ENCODE measurements at places on chromosomes 1 and 21.

DNA sequence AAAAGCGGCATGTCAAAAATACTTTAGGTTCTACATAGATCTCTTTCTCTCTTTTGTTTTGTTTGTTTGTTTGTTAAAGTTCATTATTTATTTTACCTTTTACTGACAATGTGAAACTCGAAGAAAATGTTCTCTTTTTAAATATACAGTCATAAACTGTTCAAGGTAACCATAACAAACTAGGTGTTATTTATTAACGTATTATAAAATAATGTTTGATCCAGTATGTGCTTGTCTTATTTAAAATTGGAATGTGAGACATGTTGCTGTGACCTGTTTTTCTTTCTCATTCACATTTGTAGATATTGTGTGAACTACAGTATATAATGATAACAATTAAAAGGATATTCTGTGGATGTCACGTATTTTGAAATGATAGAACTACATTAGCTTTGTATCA is 5.9 kb upstream of the LEPR start:
- no peak for DNase-seq

- DNase-seq: no peak
These were observed 39.5 kb downstream of the TMEM200B start for GRCh38 chr1:29084196-29084521.

DNA sequence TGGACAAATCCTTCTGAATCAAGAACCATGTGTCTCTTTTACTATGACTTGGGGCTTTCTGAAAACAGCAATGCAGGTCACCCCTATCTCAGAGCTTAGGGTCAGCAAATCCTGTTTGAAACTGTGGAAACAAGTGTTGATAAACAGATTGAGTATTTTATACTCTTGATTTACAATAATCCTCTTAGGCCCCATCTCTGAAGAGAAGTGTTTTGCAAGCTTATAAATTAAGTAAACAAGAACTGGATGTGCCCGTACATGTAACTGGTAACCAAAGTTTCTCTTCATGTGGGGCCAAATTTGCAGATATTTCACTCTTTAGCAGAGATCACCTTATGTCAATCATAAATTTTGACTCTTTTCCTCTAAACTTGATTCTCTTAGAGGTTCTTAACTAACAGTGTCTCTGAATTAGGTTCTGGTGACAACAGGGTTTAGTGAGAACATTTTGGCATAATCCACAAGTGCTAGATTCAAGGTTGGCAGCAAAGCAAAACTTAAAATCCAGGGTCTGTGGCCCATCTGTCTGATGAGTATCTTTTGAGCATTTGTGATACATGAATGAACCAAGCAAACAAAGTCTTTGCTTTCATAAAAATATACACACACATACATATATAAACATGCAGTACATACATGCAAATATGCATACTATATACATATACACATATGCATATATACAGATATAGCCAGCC is 183.0 kb upstream of the HOOK1 start:
- no peak for DNase-seq

GRCh38 chr1:167674156-167674555 is 44.1 kb downstream of the RCSD1 start:
- no peak for DNase-seq

DNA sequence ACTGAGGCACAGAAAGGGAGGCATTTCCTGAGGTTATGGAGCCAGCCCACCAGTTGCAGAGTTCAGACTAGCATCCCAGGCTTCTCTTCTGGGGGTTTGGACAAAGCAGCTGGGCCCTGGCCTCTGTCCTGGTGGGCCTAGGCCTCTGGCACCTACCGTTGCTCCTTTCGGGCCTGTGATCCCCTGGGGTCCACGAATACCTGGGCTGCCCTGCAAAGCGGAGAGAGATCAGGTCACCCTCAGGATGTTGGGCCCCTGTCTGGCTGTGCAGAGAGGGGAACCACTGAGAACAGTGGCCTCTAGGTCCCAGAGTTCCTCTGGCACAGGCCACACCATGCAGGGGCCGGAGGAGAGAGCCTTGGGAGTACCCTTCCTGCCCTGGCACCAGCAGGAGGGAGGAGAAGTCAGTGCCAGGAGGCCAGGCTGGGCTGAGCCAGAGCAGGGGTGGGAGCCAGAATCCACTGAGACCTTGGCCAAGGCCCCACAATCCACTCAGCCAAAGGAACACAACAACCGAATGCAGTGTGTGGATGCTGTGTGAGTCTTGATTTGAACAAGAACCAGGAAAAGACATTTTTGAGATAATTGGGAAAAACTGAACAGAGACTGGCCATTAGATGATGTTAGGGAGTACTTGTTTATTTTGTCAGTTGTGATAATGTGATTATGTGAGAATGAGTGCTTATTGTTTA is 8.9 kb downstream of the COL9A2 start:
- no peak for DNase-seq

- DNase-seq: no peak
These were observed 798 bp downstream of the ZBED6 start for GRCh38 chr1:203796236-203796605.

DNA sequence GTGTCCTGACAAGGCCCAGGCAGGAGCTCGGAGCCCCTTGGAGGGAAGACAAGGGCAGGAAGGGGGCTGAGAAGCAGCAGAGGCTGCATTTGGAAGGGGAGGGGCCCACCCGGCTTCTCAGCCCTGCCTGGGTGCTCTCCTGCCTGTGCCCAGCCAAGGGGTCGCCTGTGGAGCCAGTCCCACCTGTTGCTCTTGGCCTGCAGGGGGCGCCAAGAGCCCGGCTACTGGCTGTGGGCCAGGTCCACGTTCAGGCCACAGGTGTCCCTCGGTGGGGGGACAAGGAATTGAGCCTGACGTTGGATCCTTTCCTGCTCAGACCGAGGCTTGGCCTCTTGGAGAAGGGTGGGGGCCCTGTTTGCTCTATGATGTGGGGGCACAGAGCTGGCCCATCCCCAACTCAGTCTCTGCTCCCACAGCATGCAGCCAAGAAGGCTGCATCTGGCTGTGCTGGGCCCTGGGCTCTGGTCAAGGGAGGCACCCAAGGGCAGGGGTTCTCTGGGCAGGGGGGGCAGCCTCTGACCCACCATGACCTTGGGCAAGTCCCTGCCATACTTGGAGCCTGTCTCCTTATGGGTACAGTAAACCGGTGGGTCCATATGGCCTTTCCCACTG is 10.9 kb downstream of the WNT4 start:
- DNase-seq: peak; percentile 6

DNA sequence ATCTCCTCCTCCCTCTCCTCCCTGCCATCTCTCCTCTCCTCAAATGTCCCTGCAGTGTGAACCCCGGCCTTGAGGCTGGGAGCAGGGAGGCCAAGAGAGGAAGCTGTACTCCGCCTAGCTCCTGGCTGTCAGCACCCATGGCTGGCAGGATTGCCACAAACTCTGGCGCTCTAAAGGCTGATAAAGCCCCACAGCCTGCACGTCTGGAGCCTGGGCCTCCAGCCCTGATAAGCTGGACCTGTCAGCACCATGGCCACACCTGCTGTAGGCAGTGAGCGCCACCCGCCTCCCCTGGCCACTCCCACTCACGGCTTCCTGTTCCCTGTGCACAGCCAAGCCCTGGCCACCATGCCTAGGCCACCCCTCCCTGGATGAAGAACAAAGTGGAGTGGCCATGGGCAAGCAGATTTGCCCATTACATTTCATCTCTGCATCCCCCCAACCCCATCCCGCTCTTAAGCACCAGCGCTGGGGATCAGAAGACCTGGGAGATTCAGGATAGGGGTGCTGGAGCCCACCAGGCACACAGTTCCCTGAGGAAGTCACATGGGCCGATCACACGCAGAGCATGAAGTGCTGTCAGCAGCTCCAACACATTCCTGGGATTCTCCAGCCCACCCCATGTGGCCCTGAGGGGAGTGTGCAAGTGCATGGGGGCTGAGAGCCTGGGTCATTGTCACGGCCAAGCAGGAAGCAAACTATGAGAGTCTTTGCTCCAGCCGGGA is 24.2 kb upstream of the NPPB start:
- peak; percentile 19 for DNase-seq

DNA sequence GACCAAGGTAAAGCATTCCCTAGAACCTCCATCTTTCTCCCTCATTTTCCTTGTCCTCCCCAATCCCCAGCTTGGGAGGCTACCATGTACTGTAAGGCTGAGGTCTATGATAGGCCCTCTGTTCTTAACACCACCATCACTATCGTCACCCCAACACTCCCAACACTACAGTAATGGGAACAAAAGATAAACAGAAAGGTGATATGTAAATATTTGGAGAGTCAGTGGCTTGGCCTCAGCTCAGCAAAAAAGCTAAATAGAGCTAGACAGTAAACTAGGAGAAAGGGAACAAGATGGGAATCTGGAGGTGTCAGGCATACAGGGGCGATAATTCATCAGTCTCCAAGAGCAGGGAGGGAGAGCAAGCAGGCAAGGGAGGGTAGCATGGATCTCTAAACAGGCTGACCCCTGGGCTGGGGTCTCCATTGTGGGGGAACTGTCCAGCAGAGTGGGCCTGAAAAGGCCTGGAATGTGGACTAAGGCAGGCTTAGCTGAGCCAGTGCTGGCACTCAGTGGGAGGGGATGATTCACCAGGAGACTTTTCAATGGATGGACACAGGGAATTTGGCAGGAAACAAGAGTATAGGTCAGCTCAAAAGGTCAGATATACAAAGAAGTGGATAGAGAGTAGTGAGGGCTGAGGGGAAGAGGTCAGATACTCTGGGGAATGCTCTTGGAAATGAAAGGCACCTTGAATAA is 6.7 kb downstream of the WNT2B start:
- no peak for DNase-seq

DNA sequence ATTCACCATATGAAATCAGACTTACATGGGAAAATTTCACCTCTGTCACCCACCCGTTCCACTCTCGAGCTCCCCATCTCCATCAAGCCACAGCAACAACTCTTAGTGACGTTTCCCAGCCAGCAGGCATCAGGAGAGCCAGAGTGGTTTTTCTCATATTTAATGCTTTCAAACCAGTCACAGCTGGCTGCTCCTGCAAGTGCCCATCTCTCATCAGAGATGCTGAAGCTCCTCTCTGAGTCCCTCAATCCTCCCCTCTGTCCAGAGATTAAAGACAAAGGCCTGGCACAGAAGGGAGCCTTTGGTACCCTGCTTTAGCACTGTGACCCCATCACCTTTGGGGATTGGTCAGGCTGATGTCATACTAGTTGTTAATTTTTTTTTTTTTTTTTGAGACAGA is 277.3 kb downstream of the DNM3 start:
- DNase-seq: no peak

- DNase-seq: no peak
These were observed 11.5 kb upstream of the PLA2G5 start for GRCh38 chr1:20058531-20058930.

DNA sequence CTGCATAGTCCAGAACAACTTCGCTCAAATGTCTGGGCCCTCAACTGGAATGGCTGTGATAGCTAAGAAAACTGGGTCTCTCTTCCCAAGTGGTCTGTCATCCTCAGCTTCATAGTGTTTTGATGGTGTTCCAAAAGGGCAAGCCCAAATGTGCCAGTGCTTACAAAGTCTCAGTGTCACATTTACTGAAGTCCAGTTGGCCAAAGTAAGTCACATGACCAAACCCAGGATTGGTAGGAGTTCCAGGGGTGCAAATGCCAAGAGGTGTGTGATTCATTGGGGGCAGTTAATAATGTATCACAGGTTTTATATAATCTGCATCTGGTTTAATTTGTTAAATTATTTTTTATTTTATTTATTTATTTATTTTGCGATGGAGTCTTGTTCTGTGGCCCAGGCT is 24.9 kb downstream of the SMG7 start:
- no peak for DNase-seq

Measured in NCI-H774 (cell line).